ENCODE measurements at places on chromosomes 3 and 15.

DNA sequence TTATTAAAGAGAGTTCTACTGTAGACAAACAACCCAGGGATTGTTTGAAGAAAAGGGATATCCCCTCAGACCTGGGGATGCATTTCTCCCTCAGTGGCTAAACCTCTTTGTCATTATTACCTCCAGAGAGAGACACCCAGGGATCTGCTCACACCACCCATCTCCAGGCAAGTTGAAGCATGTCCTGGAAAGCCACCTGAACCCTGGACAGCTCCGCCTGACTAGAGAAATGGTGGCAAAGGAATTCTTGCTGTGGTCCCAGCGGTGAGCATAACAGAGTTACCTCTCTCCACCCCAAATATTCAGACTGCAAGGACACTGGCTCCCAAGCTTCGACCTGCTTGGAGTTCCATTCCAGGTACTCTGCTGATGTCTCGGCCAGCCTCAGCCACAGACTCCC lies 320.2 kb downstream of the RORA start:
- DNase-seq = no peak

DNA sequence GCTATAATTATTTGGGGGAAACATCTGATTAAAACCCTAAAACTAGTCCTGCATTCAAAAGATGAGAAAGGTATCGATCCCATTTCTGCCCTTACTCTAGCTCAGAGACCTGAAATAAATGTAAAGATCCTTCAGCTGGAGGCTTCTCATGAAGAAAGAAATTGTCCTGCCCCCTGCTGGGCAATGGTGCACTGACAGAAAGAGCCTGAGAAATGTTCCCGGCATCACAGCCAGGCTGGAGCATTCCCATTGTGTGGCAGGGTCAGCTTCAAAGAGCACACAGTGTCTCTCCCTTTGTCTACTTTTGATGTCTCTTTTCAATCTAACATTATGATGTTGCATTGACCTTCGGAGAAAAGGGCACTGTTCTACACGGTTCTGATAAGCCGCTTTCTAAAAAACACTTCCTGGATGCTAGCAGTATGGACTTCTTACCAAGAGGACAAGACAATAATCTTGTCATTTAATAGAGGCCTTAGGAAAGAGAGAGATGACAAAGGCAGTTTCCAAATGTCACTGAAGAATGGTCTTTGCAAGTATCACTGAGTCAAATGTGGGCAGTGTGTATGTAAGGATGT lies 287.5 kb downstream of the MAGI1 start:
- no peak for DNase-seq

DNA sequence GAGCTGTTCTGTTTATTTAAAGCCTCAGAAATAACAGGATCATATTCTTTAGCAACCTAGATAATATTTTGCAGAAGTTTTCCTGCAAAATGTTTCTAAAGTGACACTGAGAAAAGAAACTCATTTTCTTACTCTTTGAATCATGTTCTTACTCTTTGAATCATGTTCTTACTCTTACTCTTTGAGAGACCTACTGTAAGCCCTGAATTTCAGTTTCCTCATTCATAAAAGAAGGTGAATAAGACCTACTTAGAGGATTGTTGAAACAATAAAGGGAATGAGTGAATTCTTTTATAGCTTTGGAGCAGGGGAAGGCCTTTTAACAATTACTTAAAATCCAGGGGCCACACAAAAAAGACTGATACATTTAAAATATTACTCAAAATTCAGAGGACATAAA lies 221.7 kb upstream of the CMC1 start:
- DNase-seq = no peak

GRCh38 chr3:156820692-156821080 lies 5.5 kb upstream of the LEKR1 start:
- no peak for DNase-seq

- DNase-seq = no peak
Measured at GRCh38 chr3:195236801-195237570, 34.0 kb downstream of the XXYLT1 start.

DNA sequence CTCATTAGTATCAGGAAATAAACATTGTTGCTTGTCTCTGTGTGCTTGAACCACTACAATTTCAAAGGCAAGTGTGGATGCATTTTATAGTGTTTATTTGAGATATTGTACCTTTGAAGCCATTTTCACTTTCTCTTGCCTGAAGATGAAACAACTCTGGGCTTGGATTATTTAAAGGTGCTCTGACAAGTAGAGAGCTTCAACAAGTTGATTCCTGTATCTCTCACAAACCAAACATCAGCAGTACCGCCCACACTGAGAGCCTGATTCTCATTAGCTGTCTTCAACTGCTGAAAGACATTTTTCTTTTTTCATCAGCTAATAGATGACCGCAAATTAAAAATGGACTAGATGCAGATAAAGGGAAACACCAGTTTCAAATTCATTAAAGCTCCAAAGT lies 806 bp upstream of the CERS3 start:
- no peak for DNase-seq

- no peak for DNase-seq
Measured at GRCh38 chr3:170815340-170815739, 54.7 kb downstream of the RPL22L1 start.

GRCh38 chr3:40780925-40781406 lies 256.2 kb downstream of the ZNF621 start:
- no peak for DNase-seq

DNA sequence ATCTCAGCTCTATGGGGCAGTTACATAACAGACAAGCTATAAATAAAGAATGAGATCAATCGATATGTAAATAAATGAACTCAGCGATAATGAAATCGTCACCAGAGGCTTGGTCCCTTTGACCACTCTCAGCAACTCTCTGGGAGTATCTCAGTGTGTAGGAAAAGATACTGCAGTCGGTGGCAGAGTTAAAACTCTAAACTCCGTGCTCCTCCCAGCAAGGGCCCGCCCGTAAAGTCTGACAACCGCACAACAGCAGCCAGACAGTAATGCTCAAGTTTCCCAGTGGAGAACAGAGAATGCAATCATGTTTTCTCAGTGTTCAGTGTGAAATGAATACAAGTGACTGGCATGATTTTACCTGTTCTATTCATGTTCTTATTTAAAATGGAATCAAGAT lies 28.3 kb upstream of the IGF1R start:
- no peak for DNase-seq

DNA sequence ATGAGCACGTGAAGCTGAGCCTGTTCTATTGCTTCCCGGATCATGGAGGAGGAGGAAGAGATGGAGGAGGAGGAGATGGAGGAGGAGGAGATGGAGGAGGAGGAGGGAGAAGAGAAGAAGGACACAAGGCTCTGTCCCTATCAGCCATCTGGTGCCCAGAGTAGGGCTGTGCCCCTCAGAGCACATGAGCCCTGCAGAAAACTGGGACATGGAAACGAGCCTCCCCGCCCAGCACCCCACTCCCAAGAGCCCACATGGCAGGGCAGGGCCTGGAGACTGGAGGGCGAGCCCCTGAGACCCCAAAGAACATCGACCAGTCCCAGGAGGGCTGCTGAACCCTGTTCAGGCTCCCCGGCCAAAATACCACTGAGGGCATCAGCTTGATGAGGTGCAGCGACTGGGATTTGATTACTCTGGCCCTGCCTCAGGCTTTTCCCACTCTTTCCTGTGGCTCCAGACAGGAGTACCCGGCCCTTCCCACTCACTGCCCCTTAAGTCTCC lies 285.6 kb downstream of the UACA start:
- no peak for DNase-seq

DNA sequence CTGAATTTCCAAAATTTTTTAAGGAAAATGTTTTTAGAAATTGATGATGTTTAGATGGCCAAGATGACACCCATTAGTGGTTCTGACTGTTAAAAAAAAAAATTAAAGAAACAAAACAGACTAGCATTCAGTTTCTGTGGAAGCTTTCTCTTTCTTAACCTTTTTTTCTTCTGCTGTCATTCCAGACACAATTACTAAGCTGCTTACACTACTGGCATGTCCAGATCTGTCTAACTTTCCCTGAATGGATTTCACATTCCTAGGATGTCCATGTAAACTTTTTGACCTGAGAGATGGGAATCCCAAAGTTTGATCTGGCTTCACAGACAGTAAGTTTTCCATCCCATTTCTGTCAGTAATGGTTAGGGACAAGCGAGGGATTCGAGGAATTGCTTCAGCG lies 10.3 kb upstream of the MTMR10 start:
- DNase-seq = no peak

- DNase-seq = no peak
Measured at GRCh38 chr3:108152274-108152673, 61.4 kb upstream of the CD47 start.

GRCh38 chr3:68878322-68878721 lies 54.0 kb downstream of the TAFA4 start:
- DNase-seq = no peak

DNA sequence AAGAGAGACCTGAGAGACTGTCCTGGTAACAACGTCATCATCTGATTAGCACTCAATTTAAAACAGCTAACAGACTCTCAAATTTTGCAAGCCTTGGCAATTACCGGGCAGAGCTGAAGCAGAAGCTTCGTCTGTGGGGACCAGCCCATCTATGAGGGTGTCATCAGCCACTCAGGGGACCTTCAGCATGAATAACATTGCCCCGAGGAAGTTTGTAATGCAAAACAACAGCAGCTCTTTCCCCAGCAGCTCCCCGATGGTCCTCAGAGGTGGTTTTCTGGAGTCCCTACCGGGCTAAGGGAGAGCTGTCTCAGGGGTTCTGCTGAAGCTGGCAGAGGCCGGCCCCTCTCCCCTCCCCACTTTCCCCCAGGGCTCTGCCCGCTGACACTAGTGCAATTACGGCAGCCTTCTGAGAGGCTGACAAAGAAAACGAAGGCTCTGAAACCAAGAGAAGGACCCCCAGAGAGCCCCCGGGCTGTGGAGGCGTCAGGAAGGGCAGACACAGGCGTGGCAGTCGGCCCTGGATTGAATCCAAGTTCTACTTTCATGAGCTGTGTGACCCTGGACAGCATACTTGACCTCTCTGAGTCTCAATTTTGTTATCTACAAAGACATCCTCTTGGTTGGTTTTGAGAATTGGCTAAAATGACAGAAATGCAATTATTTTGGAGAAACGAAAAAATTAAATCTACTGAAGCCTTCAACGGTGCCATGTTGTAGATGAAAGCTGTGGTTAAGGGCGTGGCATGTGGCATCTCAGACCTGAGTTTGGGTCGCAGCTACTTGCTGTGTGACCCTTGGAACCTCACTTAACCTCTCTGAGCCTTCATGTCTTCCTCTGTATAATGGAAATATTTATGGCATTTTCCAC lies 102.1 kb upstream of the TLE3 start:
- DNase-seq = no peak

DNA sequence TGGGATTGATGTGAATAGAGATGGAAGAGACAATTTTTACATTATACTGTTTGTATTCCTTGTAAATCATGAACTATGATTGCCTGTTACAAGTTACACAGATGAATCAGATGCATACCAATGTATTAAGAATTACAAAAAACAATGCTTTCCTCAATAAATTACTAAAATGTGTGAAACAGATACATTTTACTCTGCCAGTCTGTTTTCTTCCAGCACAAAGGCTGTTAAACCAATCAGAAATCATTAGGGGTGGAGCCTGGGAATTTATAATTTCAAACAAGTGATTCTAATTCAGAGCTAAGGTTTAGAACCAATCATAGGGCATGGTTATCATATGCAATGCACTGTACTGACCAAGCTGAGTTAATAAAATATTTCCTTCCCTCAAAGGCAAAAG lies 21.8 kb upstream of the ANKRD28 start:
- DNase-seq = no peak

- DNase-seq = no peak
Measured at GRCh38 chr3:56962206-56962605, 98.3 kb upstream of the SPATA12 start.
